Daoy (cell line): ENCODE measurements at places on chromosomes 3 and 15. TPM values are rescaled to one million over a fixed set of nuclear protein-coding genes. Genes with fewer than 3 reads are reported as not detected.

DNA sequence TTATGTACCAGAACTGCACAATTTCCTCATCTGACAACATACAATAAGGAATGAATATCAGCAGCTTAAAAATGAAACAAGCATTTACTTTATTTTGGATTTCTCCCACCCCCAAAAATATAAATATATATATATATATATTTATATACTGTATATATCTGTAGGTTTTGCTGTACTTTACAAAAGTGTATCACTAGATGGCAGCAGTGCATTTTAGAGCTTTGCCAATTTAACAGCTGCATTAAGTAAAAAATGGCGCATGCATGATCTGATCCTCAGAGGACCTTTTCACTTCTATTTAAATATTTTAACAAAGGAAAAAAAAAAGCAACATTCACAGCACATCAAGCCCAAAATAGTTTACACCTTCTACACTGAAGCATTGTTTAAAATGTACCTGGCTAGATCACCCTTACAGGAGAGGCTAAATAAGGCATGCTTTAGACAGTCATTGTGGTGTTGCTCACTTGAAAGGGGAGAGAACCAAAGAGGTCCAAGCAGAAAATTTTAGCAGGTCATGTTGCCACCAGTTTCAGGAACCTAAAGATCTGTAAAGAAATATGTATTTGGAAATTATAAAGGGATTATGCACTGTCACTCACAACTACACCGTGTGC, 72.6 kb downstream of the NPTN start:
- DNase-seq, result peak; percentile 52

GRCh38 chr3:151969026-151969642, 95.7 kb downstream of the SUCNR1 start:
- DNase-seq, result no peak

DNA sequence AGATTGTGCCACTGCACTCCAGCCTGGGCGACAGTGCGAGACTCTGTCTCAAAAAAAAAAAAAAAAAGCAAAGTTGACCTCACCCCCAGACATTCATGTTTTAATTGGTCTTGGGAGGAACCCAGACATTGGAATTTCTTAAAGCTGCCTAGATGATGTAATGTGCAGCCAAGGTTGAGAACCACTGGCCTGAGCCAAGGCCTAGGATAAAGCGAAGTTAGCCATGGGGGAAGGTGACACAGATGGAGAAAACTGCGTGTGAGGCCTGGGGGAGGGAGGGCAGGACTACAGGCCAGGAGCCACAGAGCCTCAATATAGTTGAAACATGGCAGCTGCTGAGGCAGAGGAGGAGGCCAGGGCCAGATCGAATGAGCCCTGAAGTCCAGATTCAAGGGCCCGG, 21.0 kb downstream of the GLB1 start:
- no peak for DNase-seq

DNA sequence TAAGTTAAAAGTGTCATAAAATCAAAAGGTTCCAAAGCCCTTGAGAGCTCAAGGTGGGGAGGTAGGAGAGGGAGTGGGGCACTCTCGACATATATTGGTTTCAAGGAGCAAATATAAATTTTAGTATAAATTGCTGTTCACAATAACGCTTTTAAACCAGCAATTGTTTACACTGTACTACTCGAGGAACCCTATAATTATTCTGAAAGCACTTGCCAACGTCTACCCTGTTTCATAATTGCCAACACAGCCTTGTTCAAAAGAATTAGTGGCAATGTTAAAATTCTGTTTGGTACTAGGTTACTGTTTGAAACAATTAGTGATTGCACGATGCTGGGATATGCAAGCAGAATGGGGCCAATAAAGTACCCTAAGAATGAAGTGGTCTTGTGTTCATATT, 76.3 kb upstream of the ICE2 start:
- no peak for DNase-seq

- DNase-seq, result no peak
Measured at GRCh38 chr3:190194506-190194905, 73.8 kb upstream of the P3H2 start.

GRCh38 chr3:60000311-60001105, 950.7 kb upstream of the CFAP20DC start:
- DNase-seq, result no peak

- DNase-seq, result no peak
Measured at GRCh38 chr15:73758461-73758860, 5.3 kb upstream of the INSYN1 start.

DNA sequence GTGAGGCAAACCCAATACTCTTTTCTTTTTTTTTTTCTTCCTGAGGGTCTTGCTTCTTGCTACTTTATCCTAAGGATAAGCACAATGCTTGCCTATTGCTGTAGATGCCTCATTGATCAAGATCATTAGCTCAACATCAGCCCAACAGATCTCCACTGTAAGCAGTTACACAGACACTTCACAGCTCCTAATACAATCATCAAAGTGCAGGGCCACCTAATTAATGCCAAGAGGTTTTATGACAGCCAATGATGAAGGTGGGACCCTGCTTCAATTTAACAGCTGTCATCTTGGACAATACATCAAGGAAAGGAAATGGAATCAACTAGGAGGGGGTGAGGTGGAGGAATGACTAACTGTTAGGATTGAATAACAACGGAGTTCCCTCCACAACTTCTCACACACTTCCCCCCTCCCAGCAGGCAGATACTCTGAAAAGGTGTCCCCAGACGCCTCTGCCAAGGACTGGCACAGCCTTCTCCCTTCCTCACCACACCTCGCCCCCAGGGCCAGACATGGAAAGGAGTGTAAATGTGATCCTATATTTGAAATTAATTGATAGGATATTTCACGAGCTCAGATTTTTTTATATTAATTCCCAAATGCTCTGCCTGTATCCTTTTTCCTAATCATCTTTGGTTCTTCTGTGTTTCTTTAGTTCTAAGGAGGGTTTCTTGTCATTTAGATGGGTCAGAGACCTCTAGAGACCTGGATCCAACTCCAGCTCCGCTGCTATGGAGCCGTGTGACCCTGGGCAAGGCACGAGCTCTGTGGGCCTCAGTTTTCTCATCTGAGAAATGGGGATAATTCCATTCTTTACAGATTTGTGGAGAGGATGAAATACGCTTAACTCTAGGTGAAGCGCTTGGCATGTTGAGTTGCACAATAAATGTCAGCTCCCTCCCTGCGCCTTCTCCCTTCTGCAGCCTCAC, 1.2 kb downstream of the DCLK3 start:
- DNase-seq, result peak; percentile 6

- DNase-seq, result peak; percentile 89
Measured at GRCh38 chr3:14410503-14411165, 8.2 kb downstream of the SLC6A6 start.

DNA sequence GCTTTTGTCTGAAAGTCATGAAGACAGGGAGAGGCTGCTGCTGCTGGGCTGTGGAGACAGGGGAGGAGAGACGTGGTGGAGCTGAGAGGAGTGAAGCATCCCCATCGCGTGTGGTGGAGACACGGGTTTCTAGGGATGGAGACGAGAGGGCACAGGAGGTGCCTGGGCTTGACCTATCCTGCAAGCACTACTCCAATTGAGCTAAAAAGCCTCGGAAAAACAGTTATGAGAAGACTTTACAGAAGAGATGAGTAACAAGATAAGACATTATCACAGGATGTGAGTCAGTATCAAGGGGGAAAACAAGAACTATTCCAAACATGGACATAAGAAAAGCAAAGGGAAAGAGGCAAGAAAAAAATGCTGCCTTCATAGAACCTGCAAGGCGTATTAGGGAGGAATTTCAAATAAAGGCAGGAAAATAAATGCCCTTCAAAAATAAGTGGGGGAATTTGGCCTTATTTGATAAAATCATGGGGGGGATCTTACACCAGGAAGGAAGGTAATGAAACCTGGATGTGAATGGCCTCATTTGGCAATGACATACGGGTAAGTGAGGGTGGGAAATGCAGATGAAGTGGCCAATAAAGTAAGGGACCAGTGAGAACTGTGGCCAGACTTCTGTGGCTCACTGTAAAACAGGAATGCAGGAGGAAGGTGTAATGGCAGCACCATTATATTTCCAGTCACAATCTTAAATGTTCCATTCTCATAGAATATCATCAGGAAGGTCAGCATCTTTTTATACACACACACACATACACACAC, 97.9 kb downstream of the PLD1 start:
- DNase-seq, result peak; percentile 25

The GOLGA6L7 gene
- total RNA-seq, result not detected in 2 replicates

The CASR gene
- total RNA-seq, result not detected in 2 replicates

The PCNP gene
- total RNA-seq, result 66.4 and 68.4 TPM in 2 replicates

DNA sequence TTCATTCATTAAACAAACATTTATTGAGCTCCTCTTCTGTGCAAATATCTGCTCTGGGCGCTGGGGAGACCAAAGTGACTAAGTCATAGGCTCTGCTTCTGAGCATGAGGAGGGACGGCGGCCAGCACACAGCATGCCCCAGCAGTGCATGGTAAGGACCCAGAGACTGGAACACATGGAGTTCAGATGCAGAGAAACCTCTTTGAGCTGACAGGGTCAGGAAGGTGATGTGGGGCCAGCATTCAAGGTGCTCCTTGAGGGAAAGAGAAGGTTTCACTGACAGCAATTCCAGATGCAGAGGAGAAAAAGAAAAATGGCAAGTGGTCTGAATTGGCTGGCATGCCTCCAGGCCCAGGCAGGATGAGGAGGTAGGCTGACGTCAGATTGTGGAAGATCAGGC, 234.5 kb downstream of the UACA start:
- DNase-seq, result no peak

DNA sequence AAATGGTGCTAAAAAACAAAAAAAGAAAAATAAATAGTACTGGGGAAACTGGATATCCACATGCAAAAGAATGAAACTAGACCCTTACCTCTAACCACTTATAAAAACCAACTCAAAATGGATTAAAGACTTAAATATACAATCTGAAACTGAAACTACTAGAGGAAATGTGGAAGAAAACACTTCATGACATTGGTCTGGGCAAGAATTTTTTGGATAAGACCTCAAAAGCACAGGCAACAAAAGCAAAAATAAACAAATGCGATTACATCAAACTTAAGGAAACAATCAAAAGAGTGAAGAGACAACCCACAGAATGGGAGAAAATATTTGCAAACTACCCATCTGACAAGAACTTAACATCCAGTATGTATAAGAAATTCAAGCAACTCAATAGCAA, 6.4 kb downstream of the IFT57 start:
- DNase-seq, result no peak

The RNU5B-1 gene
- total RNA-seq, result not detected in 2 replicates

DNA sequence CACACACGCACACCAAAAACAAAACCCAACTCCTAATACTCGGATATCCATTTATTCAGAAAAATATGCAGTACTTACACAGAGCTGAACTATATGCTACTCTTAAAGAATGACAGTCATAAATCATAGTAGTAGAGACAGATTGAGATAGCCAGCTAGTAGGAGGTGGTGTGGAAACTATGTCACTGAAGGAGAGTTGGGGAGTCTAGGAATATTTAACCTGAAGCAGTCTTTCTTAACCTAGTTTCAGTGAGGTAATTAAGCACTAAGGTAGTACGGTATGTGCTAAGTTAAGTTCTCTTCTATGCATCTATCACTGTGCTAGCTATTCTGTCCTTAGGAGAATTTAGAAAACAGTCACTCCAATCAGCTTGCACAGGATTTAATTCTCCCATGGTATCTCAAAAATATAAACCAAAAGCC, 54.2 kb downstream of the ANKRD28 start:
- no peak for DNase-seq

DNA sequence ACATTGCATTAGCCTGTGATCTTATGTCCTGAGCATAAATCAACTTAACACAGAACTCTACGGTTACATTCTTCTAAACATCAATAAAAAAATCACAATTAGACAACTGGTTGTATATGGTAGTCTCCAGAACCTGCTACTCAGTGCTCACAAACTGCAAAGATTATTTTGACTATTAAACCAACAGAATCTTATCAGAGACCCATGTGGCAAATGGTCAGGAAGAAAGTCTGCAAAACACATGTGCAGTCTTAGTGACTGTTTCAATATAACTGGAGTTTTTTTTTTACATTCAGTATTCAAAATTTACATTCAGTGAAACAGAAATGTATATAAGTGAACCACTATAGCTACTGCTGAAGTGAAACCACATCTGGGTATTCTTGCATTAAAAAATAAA, 27.3 kb upstream of the PYGO1 start:
- no peak for DNase-seq

DNA sequence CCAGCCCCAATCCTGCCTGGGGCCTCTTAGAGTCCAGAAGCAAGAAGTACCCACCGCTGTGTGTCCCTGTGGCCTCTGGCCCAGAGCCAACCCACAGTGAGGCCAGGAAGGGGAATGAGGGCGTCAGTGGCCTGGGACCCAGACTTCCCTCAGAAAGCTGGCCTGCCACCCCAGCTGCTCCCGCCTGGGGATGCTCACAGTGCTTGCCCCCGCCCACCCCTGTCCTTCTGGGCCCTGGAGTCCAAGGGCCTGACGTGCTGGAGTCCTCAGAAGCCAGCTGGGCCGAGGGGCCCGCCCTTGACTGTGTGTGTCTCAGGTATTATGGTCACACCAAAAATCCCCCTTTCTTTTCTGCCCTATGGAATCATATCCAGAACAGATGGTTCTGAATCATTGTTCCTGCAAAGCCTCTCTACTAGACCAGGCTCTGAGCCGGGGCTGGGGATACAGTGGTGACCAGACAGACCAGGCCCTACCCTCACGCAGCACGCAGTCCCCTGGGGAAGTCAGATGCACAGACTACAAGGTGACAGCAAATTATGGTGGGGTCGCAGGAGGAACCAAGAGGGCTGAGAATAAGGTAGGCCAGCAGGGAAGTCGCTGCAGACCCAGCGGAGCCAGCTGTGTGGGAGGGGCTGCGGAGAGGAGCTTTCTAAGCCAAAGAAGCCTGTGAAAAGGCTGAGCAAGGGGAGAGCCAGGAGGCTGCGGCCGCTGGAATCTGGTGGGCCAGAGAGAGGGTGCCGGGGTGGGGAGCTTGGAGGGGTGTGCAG, 99.1 kb downstream of the VGLL4 start:
- no peak for DNase-seq

DNA sequence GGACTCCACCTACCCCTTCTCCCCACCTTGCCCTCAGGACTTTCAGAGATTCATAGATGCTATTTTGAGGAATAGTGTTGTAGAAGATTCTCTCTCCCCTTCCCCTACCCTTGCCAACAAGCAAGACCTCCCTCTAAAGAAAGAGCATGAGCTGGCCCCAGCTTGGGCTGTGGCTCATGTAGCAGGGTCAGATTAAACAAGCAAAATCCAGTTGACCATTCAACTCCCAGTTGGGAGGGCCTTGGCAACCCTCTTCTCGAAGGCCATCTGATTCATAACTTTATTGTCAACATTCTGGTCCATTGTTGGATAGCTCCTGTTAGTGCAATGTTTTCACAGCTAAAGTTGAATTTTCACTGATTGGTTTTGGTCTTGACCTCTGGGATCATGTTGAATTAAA, 41.1 kb downstream of the TNFAIP8L3 start:
- DNase-seq, result no peak
